Skeletal muscle cell (primary cell): ENCODE measurements at places on chromosomes 7 and 10.

DNA sequence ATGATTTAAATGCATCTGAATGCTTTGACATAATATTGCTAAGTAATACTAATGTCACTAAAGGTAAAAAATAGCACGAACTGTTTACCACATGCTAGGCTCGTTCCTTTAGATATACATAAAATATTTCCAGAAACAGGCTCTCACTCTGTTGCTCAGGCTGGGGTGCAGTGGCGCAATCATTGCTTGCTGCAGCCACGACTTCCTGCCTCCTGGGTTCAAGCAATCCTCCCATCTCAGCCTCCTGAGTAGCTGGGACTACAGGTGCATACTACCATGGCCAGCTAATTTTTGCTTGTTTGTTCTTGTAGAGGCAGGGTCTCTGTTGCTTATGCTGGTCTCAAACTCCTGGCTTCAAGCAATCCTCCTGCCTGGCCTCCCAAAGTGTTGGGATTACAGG is 183.3 kb downstream of the SGMS1 start:
- no peak for DNase-seq

DNA sequence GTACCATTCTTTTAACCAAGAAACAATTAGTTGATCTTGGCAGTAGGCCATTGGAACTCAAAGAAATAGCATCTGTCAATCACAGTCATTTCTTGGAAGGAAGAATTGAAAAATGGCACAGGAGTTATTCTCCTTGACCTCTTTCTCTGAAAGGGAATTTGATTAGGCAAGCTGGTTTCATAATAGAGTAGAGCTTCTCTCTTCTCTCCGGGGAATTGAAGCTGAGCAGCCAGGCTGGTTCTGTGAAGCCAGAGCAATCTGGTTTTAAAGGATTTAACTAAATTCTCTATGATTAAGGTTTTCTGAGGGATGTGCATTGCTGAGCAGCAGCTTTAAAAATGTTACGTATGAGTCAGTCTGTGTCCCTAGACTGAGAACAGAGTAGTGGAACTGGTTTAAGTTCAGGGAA is 70.2 kb downstream of the AHCYL2 start:
- DNase-seq: peak; percentile 89

DNA sequence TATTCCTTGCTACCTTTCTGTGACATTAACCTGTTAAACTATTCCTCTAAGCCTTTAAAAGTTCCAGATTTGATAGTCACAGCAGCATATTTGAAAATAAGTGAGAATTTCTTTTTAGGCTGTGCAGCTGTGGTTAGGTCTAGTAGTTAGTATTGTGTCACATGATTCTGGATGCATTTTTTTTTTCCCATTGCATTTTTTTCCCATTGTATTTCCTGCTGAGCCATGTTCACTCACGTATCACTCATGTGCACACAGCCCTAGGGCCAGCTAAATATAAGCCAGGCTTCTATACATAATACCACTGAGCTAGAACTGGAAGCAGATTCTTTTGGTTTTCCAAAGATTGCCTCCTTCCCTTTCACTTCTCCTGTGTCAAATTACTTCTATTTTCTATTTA is 37.4 kb downstream of the DNAJC9 start:
- no peak for DNase-seq

DNA sequence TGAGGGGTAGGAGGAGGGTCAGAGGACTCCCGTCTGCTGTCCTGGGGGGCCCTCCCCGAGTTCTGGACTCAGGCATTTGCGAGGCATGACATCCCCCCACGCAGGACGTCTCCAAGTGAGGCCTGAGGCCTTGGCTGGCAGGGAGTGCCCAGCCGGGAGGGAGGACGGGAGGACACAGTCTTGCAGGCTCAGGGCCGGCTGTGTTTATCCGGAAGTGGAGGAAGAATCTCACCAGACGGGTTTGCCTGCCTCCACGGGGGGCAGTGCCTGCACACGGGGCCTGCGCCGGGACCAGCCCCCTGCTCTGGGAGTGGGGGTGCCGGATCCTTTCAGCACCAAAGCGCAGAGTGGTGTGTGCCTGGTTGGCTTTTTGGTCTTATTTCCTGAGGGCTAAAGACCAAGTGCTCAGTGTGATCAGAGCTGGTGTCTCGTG is 10.9 kb downstream of the PWWP2B start:
- DNase-seq: no peak

- no peak for DNase-seq
Observed at GRCh38 chr7:157446322-157446721, 109.5 kb downstream of the DNAJB6 start.

GRCh38 chr10:120375666-120376065 is 81.4 kb upstream of the PLPP4 start:
- no peak for DNase-seq

DNA sequence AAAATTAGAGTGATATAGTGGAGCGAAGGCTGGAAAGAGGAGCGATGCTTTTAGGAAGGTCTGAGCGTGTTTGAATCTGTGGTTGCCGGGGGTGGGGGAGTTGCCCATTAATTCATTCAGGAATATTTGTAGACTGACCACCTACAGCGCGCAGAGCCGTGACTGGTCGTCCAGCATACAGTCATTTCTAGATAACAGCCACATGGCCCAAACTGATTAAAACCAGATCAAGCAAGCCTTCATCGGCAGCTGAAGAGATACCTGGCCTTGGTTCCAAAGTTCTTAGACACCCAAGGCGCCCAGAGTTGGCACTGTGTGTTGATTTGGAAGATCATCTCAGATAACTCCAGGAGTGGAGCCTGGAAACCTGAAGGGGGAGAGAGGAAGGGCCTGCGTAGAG is 1.7 kb downstream of the PROSER2 start:
- DNase-seq: no peak

- DNase-seq: no peak
Observed at GRCh38 chr7:101936611-101937231, 119.3 kb downstream of the CUX1 start.

DNA sequence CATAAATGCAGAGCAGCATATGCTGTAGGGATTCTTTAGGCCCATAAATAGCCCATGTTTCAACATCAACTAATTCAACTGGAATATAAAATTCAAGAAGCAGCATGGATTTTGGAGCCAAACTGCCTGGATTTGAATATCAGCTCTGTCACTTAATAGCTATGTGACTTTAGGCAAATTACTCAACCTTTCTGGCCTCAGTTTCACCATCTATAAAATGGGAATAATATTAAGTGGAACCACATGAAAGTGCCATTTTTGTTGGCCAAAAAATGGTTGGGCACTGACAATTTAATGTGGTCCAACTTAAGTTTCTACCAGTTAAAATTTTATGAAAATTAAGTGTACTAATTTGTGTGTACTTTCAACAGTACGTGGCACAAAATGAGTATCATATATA is 98.1 kb downstream of the GSAP start:
- no peak for DNase-seq

DNA sequence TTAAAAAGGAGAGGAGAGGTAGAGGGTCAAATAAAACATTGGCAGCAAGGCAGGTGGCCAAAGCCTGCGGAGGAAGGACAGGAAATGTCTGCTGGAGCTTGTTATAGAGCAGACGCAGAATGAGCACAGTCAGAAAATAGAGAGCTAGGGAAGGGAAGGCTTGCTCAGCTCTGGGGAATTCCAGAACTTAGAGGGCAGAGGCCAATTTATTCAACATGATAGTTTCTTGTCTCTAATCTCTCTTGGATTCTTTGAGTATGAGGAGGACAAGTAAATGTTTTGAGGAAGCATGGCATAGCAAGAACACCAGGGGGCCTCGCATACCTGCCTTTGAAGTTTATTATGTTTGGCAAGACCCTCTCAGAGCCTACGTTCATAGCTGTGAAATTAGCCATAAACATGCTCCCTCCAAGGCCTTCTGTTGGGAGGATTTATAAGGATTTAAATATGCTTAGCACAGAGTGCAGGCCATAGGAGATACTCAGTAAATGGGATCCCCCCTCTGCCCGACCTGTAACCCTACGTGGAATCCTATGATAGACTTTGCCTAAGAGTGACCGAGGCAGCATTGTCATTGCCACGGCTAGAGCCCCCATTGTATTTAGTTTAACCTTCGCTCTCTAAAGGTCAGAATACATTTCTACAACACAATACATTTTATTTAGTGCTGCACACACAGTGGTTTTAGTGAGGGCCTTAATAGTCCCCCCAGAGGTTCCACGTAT is 293.9 kb downstream of the CCDC3 start:
- DNase-seq: peak; percentile 74

GRCh38 chr7:12549106-12549505 is 21.4 kb upstream of the SCIN start:
- peak; percentile 50 for DNase-seq

DNA sequence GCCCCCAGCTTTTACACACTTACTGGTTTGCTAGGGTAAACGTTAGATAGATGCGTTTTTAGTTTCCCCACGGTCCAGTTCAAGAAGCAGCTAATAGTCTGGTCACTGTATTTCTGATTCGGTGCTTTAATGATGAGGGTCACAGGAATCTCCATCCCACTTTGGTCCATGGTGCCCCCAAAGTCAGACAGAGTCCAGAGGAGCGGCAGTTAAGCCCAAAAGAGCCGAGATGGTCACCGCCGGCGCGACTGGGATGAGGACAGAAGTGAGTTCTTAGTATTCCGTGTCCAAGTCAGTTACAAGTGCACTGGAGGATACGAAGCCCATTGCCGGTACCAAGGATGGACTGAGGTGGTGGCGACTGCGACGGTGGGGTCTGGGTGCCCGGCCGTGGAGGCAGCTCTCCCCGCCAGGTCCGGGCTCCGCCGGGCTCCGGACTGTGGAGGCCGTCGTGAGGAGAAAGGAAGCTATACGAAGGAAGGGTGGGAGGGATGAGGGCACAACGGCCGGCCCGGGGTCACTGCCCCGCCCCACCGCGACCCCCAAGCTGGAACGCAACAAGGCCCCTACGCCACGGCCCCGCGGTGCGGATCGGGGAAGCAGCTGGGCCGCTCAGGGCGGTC is 663 bp downstream of the HERPUD2 start:
- no peak for DNase-seq

GRCh38 chr7:23529262-23529859 is 2.4 kb downstream of the TRA2A start:
- DNase-seq: no peak
